ENCODE measurements at places on chromosomes 12 and 14. TPM values are rescaled to one million over a fixed set of nuclear protein-coding genes. Genes with fewer than 3 reads are reported as not detected.

The ANKS1B gene
- total RNA-seq = 60.7 TPM

The KRT85 gene
- not detected for total RNA-seq

The IGF1 gene
- 134 TPM for total RNA-seq

The GDF3 gene
- 0.45 TPM for total RNA-seq

The ENDOU gene
- 0.11 TPM for total RNA-seq

The REM2 gene
- 0.89 TPM for total RNA-seq

The ASIC1 gene
- total RNA-seq = 0.13 TPM

The NAA30 gene
- 19.1 TPM for total RNA-seq

The PRKAG1 gene
- total RNA-seq = 50.3 TPM

The GRIN2B gene
- total RNA-seq = 1.6 TPM

The ZNF385A gene
- 29.7 TPM for total RNA-seq

The ADAM20 gene
- 5.4 TPM for total RNA-seq

The RD3L gene
- total RNA-seq = not detected

DNA sequence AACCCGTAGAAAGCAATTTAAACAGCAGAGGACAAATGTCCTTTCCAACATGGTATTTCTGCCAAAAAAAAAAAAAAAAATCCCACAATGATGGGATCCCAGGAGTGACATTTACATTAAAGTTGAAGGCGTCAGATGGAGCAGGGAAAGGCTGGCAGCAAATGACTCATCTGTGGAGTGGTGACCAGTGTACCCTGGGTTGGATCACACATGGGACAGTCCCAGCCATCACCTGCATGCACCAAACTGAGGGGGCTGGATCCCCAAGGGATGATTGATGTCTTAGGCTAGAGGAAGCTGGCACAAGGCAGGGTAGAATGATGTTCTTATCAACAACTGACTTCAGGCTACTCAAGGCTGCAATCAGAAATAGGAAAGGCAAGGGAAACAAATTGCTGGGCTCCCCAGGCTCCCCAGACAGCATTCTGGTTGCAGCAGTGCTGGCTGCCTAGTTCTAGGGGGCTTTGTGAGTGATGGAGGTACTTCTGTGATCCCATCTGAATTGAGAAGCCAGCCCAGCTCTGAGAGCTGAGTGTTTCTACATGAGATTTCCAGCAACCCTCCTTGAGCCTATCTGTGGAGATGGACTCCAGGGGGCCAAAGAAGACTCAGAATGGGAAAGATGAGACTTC lies 117.9 kb downstream of the DPF3 start:
- no peak for DNase-seq

GRCh38 chr12:5488626-5488955 lies 56.7 kb downstream of the NTF3 start:
- no peak for DNase-seq

- peak; percentile 1 for DNase-seq
Observed at GRCh38 chr12:131089531-131090273, 136.0 kb downstream of the ADGRD1 start.

DNA sequence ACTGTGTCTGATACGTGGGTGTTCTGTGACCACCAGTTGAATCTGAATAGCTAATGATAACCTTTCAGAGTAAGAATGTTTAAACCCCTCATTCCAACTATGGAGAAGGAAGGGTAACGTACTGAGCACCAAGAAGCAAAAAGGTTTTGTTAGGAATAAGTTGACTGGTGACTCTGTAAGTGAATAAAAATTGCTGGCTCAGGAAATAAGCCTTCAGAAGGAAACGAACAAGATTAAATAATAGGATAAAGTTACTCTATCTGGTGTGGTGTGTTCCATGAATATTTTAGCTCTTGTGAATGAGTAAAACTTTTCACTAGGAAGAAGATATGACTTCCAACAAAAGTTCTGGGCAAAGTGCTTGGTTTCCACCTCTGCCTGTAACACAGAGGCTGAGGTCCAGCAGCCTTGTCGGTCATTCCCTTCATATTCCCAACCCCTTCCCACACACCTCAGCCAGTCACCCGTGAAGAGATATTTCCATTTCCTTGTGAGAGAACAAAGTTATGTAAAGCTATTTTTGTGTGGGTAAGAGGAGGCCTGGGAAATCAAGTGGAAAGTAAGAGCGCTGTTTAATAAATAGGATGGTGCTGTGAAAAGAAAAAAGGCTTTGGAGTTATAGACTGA lies 47.1 kb downstream of the ARF6 start:
- peak; percentile 29 for DNase-seq

DNA sequence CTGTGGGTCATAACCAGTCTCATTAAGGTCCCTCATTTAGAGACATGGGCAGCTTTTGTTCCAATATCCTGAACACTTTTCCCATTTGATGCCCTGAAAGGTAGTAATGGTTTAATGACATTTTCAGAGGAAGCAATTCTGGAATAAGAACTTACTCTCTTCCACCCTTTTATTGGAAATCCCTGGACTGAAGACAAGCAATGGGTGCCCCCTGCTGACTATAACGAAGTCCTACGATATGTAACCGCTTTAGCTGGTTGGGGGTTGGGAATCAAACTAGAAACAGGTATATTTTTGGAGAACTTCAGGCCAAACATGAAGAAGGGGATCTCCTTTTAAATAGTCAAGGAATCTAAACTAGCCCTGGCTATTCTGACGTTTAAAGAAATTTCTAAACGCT lies 20.5 kb downstream of the SARNP start:
- DNase-seq = peak; percentile 38

GRCh38 chr14:88303041-88303440 lies 20.0 kb downstream of the KCNK10 start:
- no peak for DNase-seq

GRCh38 chr12:106769078-106769477 lies 5.4 kb upstream of the RIC8B start:
- DNase-seq = no peak

- DNase-seq = no peak
Observed at GRCh38 chr12:123097561-123098084, 53.3 kb downstream of the PITPNM2 start.

- DNase-seq = no peak
Observed at GRCh38 chr14:89428173-89428523, 11.1 kb upstream of the FOXN3 start.

DNA sequence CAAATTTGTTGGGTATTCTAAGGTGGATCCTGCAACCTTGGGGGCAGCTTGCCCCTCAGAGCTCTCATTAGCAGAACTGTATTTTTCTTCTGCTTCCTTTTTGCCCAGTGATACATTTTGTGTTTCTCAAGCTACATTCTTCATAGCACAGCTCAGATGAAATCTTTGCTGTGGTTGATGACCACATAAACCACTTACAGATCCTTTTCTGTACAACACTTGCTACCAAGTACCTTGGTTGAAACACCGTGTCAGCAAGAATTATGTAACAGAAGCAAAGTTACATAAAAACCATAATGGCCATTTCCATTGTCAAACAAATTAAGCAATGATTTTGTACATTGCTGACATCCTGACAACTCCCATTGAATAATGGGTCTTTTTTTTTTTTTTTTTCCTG lies 9.7 kb upstream of the PLBD1 start:
- DNase-seq = no peak

DNA sequence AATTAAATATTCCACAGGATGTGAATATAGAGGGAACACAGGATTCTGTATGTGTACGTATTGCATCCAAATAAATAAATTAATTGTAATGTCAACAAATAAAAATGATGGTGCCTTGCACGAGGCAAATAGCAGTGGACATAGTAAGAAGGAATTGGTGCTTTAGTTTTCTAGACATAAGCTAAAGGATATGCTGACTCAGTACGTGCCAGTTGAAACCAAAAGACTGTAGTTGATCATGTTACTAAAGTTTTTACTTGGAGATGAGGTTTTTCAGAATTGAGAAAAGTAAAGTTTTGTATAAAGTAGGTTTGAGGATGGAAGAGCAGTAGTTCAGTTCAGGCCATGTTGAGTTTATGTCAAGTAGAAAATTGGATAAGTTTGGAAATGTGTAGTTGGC lies 807.2 kb downstream of the SLC16A7 start:
- no peak for DNase-seq

DNA sequence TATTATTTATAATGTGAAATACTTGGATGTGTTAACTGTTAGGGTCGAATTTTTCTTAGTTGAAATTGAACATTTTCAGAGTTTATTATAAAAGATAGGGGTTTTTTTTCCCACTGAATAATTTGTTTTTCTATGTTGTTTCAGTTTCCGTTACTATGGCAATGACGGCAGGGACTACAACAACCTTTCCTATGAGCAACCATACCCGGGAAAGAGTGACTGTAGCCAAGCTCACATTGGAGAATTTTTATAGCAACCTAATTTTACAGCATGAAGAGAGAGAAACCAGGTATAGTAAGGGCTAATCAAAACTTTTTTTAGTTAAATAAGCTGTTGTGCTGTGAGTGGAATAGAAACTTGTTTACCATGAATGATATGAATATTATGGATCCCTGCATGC lies 35.1 kb upstream of the BMAL2 start:
- no peak for DNase-seq

- DNase-seq = peak; percentile 87
Observed at GRCh38 chr12:51381226-51382079, 9.8 kb downstream of the GALNT6 start.

GRCh38 chr12:27555925-27556778 lies 32.1 kb downstream of the PPFIBP1 start:
- DNase-seq = no peak

- no peak for DNase-seq
Observed at GRCh38 chr12:93167841-93168492, 209.8 kb upstream of the NUDT4 start.

GRCh38 chr12:29350080-29350479 lies 30.9 kb downstream of the ERGIC2 start:
- no peak for DNase-seq

DNA sequence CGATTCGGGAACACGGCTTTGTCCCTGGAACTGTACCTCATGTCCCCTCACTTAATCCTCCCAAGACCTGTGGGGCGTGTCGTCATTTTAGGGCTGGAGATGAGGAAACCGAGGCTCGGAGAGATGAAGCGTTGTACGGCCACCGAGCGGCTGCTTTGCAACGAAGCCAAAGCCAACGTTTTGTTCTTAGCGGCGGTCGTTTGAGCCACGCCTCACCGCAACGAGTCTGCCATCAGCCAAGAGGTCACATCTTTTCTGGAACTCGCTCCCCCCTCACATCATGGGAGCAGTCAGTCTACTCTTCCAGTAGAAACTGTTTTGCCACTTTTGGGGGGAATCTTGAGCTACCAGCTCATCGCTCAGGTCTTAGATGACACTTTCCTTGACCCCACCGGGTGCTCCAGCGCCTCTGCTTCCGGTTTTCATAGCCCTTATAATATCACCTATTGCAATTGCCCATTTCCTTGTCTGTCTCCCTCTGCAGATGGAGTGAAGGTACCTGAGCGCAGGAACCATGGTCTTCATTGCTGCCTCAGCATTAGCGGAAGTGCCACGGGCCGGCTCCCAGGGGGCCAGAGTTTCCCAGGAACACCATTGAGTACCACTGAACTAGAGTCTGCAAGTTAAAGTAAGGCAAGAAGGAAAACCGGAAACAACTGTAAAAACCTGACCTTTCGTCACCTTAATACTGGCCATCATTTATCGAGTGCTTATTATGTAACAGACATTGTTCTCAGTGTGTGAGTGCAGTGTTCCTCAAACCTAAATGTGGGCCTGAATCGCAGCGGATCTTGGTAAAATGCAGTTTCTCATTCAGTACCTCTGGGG lies 19.6 kb downstream of the NINJ2 start:
- no peak for DNase-seq

DNA sequence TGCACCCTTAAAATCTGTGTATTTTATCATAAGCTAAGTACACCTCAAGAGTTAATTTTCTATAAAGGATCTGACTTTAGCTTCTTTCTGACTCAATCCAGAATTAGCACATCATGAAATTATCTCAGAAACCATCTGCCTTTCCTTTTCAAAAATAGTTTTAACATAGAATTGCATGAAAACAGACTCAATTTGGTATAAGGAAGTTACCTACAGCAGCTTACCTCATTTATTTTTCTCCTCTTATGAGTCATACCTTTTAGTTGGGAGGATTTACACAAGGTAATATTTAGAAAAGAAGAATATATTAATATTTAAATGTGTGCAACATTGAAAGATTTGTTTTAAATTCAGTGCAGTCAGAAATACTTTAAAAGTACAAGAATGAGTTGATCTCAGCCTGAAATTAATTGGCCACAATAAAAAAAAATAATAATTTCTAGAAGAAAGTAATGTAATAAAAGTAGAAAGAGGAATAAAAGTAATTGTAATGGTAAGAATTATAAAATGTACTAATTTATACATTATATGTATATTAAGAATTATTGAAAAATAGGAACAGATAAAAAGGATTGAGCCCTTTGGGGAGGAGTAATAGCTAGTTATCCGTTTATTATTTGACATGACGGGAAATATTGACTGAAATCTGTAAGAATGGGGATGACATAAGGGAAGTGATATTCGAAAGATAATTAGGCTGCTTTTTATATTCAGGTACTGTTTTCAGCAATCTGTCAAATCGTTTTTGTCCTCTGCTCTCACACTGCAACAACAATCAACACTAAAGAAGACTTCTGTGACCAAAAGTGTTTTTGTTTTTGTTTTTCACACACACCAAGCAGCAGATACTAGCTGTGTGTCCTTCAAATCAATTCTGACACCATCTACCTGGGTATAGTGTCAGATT lies 20.5 kb downstream of the ADAM21 start:
- DNase-seq = no peak
